ENCODE measurements at places on chromosomes 7 and 10.
A peak's percentile ranks its signal among the peaks of the same experiment; 100 is the strongest.

DNA sequence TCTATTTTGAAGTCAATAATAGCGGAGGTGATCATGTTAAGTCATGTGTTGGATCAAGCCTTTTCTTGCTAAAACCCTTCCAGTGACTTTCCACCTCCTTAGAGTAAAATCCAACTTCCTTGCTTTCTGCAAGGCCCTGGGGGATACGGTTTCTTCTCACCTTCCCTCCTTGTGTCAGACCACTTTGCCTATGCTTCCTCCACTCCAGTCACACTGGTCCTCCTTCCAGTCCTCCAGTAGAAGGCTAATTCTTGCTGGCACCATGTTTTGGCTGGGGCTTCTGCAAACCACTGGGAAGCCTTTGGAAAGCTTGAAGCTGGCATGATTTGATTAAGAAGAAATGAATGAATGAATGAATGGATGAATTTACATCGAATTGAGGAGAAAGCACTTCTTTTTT is 169.5 kb downstream of the PLXDC2 start:
- no peak for DNase-seq

GRCh38 chr7:133345690-133346421 is 93.0 kb downstream of the EXOC4 start:
- DNase-seq: no peak

DNA sequence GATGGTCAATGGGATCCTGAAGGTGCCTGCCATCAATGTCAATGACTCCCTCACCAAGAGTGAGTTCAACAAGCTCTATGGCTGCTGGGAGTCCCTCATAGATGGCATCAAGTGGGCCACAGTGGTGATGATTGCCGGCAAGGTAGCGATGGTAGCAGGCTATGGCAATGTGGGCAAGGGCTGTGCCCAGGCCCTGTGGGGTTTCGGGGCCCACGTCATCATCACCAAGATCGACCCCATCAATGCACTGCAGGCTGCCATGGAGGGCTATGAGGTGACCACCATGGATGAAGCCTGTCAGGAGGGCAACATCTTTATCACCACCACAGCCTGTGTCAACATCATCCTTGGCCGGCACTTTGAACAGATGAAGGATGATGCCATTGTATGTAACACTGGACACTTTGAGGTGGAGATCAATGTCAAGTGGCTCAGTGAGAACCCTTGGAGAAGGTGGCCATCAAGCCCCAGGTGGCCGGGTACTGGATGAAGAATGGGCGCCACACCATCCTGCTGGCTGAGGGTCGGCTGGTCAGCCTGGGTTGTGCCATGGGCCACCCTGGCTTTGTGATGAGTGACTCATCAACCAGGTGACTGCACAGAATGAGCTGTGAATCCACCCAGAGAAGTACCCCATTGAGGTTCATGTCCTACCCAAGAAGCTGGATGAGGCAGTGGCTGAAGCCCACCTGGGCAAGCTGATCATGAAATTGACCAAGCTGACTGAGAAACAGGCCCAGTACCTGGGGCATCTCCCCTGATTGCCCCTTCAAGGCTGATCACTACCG is 63.0 kb upstream of the ANTXRL start:
- DNase-seq: no peak

DNA sequence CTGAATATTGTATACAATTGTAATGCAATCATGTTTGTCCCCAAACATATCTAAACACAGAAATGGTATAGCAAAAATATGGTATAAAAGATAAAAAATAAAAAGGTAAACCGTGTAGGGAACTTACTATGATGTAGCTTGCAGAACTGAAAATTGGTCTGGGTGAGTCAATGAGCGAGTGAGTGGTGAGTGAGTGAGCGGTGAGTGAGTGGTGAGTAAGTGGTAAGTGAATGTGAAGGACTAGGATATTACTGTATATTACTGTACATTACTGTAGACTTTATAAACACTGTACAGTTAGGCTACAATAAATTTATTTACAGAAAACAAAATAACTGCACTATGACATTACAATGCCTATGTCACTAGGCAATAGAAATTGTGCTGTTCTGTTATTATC is 1163.2 kb upstream of the SORCS1 start:
- DNase-seq: no peak

DNA sequence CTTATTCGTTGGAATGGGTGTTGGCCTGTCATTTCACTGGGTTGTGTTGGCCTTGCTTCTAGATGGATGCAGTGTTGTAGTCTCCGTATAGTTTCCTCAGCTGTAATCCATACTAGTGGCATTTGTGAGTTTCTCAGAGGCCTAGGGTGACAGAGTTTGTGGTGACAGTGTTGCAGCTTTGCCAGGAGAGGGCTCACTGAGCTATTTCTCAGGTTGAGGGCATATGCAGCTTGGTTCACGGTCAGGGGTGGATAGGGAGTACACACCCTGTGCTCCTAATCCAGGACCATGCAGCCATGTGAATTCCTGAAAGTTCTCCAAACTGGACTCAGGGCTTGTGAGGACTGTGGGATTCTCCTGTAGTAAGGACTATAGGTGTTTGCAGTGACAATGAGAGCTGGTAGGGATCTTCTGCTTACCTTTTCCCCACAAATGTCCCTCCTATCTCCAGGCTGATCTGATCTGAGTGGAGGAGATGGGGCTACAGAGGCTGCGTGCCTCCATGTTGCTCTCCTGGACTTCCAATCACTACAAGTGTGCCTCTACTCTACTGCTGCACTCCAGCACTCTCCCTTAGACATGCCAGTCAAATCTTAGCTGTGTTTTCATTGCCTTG is 229.0 kb downstream of the STK31 start:
- peak; percentile 29 for DNase-seq

- DNase-seq: no peak
Observed at GRCh38 chr7:93879356-93879755, 11.2 kb downstream of the TFPI2 start.

DNA sequence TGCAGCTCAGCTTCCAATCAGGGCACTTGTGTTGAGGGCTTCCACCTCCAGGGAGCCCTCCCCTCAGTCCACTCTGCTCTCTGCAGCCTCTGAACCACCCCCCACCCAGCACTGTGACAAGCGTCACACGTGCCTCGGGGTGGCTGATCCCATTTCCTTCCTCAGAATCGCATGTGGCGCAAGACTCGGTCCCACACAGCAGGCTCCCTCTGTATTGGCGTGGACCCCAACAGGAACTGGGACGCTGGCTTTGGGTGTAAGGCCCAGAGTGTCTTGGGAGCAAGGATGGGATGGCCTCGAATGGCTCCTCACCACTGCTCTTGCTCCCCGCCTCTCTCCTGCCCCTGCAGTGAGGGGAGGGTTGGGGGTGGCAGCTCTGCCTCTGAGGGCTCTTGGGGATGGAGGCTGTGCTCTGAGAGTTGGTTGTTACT is 4.1 kb downstream of the CPA1 start:
- no peak for DNase-seq

DNA sequence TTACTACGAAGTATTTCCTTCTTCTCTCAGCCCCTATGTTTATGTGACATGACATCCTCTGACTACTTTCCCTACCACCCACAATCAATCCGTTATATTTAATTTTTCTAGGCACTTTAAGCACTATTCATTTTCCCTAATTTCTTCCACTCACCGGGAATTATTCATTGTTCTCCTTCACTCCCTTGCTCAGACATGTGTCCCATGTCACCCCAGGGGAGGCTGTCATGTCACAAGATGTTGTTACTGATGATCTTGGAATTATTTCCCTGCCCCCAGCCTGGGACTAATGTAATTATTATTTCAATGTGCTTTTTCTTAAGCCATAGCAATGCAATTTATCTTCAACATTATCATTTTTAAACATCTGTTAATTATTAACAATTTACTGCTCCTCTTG is 317.2 kb downstream of the PHF14 start:
- DNase-seq: no peak

DNA sequence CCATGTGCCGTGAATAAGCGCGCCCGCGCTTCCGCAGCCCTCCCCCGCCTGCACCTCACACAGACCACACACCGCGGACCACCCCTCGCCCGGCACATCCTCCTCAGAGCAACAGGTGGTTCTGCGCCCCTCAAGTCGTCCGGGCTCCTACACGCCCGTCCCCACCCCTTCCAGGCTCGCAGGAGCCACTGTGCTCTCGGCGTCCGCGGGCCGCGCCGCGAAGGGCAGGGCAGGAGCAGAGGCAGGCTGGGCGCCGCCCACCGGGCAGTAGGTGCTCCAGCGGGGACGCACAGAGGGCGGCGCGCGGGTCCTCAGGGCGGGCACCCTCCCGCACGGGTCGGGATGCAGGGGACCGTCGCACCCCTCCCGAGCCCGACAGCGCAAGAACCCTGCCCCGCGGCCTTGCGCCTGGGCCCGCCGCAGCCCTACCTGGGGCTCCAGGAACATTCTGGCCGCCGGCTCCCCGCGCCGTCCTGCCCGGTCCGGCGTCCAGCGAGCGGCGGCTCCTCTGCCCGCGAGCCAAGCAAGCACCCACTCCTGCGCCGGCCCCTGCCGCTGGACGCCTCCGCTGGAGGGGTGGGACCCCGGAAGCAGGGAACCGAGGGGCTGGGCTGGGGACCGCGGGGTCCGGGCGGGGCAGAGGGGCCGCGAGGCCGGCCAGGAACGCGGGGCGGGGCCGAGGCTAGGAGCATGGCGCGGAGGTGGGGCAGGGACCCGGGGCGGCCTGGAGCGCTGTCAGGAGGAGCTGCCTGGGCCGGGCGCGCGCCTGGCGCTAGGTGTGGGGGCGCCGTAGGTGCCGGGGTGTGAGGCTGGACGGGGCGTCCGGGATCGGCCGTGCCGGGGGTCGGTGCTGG is 37.4 kb downstream of the RASGEF1A start:
- no peak for DNase-seq

DNA sequence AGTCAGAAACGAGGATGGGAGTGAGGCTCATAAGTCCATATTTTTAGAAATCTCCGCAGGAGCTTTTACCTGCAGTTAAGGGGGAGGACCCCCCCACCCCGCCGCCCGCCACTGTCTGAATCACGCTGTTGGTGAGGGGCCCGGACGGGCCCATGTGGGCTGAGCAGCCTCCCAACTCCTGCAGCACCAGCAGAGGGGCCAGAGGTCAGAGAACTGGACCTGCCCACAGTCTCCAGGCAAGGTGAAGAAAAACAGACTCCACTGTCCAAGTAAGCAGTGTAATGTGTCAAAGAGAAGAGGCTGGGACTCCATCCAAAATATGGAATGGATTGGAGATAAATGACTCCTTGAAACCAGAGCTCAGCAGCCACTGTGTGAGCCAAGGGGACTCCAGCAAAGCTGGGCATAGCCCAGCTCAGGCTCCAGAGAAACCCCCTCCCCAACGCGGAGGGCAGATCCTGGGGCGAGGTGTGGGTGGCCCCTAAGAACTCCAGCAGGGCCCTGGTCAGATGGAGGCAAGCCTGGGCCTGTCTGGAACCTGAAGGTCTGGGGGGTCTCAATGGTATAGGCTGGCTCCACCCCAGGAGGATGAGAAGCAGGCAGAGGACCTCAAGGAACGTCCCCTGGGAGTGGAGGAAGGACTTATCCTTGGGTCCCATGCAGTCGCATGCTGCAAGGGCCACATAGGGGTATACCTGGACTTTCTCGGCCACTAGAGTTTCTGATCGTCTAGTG is 128.5 kb upstream of the TNS3 start:
- no peak for DNase-seq

DNA sequence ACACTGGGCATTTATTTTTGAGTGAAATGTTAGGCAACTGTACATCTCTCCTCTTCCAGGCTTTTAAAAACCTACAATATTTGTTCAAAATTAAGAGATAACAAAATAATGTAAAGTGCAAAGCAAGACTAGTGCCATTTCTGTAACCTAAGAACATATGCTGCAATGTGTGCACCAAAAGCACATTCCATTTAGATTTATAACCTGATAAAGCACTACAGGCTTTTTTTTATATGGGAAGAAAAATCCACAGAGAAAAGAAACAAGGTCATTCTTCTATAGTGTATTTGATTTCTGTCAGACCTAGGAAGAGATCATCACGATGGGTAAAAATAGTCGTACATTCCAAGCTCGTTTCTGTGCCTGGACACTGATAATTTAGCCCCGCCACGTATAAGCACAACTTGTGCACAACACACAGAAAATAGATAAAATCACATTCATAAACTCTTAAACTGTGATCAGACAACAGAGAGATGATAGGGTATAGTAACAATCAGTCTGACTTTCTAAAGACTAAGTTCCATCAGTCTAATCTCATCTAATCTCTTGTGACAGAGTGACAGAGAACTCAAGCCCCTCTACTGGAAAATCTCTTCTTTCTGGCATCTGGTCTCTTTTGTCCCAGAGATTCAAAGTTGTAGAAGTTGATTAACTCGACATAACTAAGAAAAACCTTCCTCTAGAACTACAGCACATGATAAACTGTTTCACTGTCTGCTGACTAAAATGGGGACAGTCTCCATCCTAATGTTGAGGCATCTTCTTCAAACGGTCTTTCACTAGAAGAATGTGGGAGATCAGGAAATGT is 6.7 kb downstream of the LAMB1 start:
- DNase-seq: peak; percentile 61

GRCh38 chr7:111802194-111802772 is 240.0 kb upstream of the IMMP2L start:
- no peak for DNase-seq

DNA sequence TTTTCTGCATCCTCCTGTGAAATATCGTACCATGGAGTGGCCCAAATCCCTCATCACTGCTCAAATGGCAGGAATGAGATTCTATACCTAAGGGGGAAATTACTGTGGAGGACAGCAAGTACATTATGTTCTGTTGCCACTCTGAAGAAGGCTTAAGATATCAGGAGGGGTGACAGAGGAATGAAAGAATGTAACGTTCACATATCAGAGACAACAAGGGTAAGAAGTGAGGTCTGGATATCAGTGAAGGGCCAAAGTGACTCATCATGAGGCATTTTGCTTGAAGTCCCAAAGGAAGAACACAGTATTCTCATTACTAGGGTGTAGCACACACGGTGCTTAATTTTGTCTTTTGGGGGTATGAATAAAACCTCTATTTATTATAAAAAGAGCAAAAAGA is 71.5 kb upstream of the SLC13A1 start:
- DNase-seq: peak; percentile 78

DNA sequence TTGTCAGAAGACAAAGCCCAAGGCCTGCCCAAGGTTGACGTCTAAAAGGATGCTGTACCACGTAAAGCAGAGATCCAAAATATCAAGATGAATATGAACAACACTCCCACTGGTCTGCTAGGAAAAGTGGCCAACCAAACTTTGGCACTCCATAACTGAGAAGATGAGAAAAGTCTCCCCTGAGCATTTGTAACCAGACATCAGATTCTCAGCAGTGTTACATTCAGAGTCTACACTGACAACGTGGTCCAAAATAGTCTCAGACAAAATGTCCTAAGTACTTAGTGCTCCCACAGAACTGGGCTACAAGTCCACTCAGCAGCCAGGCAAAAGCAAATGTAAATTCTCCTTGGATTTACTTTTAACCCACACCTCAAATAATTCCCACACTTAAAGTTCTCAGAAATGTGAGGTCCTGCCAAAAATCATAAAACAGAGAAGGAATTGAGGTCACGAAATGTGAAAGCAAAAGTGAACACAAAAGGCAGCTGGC is 185.1 kb upstream of the NOBOX start:
- DNase-seq: no peak

All from RCC 7860 (cell line).